Cortex of kidney (tissue), 1 donor: ENCODE measurements at places on chromosomes 5 and 9.

DNA sequence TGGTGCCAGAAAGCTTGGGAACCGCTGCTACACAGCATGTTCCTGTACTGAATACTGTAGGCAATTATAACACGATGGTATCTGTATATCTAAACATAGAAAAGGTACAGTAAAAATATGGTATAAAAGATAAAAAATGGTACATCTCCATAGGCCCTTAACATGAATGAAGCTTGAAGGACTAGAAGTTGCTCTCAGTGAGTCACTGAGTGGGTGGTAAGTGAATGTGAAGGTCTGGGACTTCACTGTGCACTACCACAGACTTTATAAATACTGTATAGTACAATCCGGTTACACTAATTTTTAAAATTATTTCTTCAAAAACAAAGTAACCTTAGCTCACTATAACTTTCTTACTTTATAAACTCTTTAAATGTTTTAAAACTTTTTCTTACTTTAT, 819.9 kb upstream of the GRAMD2B start:
- DNase-seq, result no peak

- no peak for DNase-seq
These were observed 20.0 kb upstream of the LIFR start for GRCh38 chr5:38576442-38576841.

- DNase-seq, result no peak
These were observed 21.5 kb downstream of the CWC27 start for GRCh38 chr5:64790210-64790609.

DNA sequence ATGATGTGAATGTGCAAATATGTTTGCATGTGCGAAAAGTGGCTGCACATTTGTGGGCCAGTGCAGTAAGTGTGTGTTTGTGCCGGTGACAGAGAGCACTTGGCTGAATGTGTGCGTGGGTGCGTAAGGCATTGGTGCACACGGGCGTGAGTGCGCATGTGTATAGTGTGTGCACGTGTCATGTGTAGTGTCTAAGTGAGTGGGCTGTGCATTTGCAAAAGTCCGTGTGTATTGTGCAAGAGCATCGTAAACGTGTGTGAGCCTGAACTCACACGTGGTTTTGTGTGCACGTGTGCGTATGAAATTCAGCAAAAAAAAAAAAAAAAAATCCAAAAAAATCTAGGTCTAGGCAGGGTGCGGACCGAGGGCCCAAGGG, 6.5 kb upstream of the EBF1 start:
- no peak for DNase-seq

- DNase-seq, result no peak
These were observed 3.8 kb downstream of the NDST1 start for GRCh38 chr5:150511578-150512367.

GRCh38 chr5:135208903-135209721, 175.1 kb upstream of the PITX1 start:
- no peak for DNase-seq

- DNase-seq, result no peak
These were observed at the start of gene PCDHB7 for GRCh38 chr5:141172381-141173204. TSS of gene PCDHB7 (plus strand) at chr5:141172644. CDS start at chr5:141172836, 192 bp downstream.

- no peak for DNase-seq
These were observed 104.2 kb upstream of the PANK3 start for GRCh38 chr5:168683247-168683926.

GRCh38 chr5:175059687-175060211, 335.4 kb downstream of the MSX2 start:
- DNase-seq, result no peak

DNA sequence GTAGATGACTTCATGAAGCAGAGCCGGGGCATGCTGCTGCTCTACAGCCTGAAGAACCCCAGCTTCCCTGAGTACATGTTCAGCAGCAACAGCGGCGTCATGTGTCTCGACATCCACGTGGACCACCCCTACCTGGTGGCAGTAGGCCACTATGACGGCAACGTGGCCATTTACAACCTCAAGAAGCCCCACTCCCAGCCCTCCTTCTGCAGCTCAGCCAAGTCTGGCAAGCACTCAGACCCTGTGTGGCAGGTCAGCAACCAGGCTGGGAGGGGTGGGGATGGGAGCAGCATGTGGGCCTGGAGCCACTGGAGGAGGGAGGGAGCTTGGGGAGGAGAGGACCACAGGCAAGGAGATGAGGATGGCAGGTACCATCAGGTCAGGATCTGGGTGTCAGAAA, 16.2 kb downstream of the ENHO start:
- no peak for DNase-seq

DNA sequence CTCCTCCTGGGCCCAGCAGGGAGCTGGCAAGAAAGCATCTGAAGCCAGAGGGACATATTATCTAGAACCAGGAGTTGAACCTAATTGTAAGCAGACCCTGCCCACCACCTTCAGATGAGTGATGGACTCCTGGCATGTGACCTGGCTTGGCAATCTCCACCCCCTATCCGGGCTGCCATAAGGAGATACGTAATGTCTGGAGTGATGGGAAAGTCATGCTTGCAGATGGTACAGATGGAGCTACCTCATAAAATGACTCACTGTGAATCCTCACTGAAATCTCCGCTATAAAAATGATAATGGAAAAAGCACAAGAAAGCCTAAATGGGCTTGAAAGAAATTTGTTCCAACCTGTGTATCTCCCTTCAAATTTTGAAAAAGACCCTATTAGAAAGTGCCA, 157.5 kb downstream of the DMRT2 start:
- DNase-seq, result no peak

- no peak for DNase-seq
These were observed 943 bp downstream of the STING1 start for GRCh38 chr5:139481580-139482049.

DNA sequence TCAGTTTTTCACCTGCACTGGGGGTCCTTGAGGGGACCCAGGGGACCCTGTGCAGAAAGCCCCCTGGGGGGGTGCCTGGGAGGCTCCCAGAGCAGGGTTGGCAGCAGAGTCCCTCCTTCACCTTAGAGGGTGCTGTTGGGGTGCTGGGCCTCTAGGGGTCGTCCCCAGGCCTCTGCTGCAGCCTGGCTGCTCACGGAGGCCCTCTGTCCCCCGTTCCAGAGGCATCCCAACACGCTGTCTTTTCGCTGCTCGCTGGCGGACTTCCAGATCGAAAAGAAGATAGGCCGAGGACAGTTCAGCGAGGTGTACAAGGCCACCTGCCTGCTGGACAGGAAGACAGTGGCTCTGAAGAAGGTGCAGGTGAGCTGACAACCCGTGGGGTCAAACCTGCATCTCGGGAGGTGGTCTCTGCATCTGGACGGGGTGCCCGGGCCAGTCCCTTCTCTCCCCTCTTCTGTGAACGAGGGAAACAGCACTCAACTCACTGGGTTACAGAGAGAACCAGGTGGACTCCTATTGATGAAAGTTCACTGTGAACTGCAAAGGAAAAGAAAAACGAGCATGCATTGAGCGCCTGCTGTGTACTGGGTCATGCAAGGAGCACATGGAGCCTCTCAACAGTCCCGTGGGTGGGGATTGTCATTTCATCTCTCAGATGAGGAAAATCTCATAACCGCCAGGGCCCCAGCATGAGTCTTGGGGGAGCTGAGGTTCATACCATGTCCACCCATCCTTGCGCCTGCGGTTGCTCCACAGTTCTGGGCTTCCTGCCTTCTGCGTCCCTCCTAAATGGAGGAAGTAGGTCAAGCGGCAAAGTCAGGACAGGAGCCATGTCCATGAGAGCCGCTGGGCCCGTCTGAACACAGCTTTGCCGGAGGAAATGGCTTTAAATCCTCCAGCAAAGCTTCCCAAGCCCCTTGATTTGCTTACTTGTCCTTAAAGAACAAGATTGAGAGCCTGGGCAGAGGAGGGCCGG, 54.8 kb downstream of the NEK6 start:
- DNase-seq, result no peak

GRCh38 chr5:149310947-149311658, 34.2 kb upstream of the GRPEL2 start:
- no peak for DNase-seq

DNA sequence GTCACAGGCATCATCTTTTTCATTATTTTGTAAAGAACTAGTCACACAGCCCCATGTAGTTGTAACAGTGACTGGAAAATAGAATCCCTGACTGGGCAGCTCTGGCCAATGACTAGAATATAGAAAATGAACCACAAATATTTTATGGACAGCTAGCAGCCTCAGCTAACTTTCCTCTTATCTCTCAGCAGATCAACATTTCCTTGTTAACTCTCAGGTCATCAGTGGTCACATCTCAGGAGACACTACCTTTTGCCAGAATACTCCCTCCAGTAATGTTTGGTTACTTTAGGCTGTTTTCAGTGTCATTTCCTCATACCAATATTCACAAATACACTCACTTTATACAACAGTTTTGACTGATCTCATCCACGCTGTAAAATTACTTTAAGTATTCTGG, 43.9 kb downstream of the FAM169A start:
- no peak for DNase-seq

- no peak for DNase-seq
These were observed 602.1 kb downstream of the TAF11L14 start for GRCh38 chr5:18236386-18236785.

GRCh38 chr5:97355775-97356174, 172.7 kb upstream of the RIOK2 start:
- DNase-seq, result no peak

DNA sequence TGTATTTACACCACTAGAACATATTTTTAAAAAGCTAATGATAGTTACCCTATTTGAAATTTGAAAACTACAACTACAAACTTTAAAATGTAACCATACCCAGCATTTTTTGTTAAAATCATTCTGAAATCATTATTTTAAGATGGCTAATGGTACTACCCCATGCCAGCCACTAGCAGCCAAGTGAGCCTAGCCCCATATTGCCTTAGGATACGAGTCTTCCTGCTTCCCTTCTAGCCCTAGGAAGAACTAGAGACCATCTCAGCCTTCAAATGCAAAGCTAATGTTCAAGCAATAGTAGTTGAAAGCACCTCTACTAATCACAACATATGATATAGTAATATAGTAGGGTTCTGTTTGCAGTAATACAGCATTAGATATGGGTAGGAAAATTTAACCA, 24.0 kb upstream of the VCAN start:
- DNase-seq, result no peak

- DNase-seq, result no peak
These were observed 131.5 kb upstream of the OTULINL start for GRCh38 chr5:14450018-14450524.

DNA sequence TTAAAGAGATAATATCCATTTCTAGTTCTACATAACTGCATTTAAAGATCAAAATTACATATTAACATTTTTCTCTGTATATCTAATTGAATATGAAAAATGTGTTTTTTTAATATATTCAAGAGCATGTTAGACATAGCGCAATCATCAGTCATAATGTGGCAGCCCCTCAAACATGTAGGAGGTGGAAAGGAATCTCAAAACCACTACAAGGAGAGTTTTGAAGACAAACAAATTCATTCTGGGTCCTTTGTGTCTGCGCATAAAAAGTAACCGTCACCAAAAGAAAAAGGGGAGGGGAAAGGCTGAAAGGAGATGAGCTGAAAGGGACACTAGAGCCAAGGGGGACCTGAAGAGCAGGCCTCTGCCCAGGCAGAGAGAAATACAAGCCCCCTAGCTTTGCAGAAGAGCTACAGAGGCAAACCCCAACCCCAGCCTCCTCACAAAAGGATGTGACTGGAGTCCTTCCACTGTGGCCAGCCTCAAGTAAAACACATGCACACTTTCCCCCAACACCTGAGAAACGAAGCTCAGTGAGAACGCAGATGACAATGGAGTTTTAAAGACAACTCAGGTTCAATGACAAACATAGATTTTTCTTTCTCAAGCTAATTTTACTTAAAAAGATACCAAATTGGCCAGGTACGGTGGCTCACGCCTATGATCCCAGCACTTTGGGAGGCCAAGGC, 62.0 kb downstream of the MAPKAP1 start:
- no peak for DNase-seq

DNA sequence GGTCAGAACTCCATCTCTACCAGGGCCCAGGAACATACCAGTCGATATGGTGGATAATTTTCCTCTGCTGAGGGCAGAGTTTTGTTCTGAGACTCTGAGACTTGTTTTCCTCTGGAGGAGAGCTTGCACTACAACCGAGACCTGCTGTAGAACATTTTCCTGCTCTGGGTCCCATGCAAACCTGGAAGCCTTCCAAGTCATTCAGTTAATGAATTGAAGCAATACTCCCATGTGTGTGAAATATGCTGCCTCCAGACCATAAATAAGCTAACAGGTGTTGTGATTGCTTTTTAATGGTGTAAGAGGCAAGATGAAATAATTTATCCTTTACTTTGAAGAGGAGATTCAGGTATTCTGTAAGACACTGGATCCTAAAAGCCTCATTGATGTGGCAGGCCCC, 372.8 kb downstream of the TMEM167A start:
- no peak for DNase-seq

GRCh38 chr9:104412238-104412637, 91.8 kb upstream of the OR13F1 start:
- DNase-seq, result no peak

DNA sequence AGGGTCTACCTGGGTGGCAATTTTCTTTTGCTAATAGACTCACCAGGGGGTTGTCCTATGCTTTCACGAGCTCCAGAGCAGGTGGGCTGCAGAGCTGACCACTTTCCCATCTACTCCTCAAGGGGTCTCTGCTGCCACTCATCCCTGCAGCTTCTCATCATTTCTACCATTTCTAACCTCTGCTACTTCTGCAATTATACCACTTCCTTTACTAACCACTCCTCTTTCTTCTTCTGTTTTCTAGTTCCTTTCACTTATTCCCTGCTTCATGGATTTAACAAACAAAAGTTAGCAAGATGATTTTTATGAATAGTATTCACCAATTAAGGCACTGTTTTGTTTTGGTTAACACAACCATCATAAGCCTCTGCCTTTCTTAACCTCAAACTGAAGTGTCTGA, 34.5 kb upstream of the NIPBL start:
- DNase-seq, result no peak

DNA sequence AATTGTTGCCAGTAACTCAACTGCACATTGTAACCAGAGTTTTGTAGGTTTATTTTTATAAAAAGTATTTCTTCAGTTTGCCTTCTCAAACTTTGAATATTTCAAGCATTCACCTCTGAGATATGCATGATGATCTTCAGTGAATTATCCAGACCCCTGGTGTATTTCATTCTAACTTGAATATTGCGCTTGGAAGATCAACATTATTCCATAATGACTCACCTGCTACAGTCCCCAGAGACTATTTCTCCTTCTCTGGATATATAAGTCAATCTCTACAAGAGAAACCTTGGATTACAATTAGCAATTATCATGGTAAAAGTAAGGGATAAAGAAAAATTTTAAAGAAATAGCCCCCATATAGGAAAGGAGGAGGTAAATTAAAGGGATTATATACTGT, 1041.0 kb downstream of the TLE1 start:
- DNase-seq, result no peak

DNA sequence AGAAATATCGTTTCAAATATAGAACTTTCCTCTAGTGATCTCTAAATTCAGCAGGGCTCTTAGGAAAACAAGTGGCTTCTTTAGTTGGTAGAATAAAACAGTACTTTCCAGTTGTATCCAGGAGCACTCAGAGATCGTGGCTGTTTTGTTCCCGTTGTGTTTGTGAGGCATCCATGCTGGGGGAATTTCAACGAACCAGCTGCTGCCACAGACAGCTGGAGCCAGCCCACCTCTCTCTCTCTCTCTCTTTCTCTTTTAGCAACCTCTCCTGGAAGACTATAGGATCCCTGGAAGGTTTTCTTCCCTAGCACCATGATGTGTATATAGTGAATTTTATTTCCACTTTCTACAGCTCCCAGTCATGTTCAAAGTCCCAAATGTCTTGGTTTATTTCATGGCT, 1116.0 kb upstream of the SEMA6A start:
- DNase-seq, result no peak

- DNase-seq, result no peak
These were observed at the start of gene PCDHA4 for GRCh38 chr5:140806834-140807775. TSS of gene PCDHA4 (plus strand) at chr5:140807068.
